GM12891 (cell line): ENCODE measurements at places on chromosomes 5 and 9.

DNA sequence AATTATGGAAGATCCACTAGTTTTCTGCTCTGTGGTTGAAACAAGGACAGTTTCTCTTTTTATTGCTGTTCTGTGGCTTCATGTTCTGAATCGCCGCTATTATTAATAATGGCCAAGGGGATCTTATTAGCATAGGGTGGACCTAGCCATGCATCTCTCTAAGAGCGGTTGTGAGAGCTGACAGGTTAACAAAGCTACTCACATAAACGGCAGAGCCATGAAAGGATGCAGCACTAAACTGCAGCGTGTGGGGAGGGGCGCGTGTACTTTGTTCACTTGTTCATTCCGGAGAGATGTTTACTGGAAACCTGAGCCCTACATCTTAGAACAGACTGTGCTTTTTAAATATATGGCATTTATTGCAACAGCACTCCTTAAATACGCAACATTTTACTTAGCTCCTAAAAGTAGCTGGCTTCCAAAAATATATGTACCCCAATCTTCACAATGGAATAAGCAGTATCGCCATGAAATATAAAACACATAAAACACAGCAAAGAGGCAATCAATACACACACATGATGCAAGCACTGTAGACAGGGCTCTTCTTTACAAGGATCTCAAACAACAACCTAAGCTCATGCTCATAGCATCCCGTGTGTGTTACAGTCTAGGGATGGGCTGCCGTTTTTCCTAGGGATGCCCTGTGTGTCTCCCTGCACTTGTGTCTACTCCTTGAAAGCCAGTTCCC lies 424.6 kb downstream of the MED10 start:
- no peak for DNase-seq

- no peak for DNase-seq
Measured at GRCh38 chr9:133031496-133031911, 707 bp downstream of the GTF3C5 start.

DNA sequence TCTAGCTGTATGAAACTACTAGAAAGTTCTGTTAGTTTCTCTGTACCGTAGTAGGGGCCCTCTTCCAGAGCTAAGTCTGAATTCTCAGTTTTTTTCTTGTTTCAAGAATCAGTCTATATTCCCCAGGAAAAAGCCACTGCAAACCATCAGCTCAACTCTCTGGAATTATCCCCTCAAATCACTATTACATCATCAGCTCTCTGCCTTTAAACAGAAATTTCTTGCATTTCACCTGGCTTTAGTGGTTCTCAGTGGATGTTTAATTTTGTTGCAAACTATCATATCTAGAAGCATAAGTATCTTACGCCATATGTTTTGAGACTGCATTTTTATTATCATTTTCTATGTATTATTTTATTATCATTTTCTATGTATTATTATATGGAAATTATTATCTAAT lies 55.2 kb upstream of the PPP2CA start:
- DNase-seq = no peak

DNA sequence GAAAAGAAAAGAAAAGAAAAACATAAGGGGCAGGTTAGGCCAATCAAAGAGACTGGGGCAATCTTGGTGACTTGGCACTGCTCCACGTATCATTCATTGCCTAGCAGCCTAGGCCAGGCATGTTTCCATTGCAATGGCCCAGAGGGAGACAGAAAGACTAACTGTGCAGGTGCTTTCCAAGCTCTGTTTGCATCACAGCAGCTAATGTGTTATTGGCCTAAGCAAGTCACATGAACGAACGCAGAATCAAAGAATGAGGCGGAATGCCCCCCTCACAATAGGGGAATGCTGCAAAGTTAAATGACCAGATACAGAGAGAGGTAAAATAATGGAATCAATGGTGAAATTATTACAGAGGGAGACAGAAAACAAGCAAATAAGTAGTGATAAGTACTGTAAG lies 11.1 kb upstream of the VPS13A start:
- no peak for DNase-seq

- DNase-seq = no peak
Measured at GRCh38 chr9:97802276-97802675, 50.8 kb upstream of the FOXE1 start.

- no peak for DNase-seq
Measured at GRCh38 chr5:33258553-33258952, 182.2 kb upstream of the TARS1 start.

DNA sequence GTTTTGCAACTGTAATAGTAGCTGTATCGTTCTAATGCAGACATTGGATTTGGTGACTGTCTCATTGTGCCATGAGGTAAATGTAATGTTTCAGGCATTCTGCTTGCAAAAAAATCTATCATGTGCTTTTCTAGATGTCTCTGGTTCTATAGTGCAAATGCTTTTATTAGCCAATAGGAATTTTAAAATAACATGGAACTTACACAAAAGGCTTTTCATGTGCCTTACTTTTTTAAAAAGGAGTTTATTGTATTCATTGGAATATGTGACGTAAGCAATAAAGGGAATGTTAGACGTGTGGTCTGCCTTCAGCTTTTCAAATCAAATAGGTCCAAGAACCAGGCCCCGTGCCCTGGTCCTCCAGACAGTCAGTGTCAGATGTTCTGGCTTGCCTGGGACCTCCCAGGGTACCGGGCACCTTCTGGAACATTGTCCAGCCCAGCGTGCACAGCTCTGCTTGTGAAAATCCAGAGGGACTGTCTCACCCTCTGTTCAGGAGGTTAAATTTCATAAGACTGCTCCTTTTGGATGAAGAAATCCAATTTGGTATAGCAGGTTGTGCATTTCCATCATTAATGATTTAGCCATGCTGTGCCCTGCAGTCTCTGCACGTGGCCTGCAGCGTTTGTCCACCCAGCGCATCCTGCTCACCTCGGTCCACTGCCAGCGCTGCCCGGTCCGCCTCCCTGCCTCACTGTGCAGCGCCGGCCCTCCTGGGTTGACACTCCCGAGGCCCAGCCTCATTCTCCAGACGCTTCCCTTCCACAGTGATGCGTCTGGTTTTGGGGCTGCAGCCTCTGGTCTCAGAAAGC lies 6.6 kb upstream of the AHRR start:
- DNase-seq = no peak

- DNase-seq = no peak
Measured at GRCh38 chr5:134574521-134574920, 49.1 kb downstream of the JADE2 start.

DNA sequence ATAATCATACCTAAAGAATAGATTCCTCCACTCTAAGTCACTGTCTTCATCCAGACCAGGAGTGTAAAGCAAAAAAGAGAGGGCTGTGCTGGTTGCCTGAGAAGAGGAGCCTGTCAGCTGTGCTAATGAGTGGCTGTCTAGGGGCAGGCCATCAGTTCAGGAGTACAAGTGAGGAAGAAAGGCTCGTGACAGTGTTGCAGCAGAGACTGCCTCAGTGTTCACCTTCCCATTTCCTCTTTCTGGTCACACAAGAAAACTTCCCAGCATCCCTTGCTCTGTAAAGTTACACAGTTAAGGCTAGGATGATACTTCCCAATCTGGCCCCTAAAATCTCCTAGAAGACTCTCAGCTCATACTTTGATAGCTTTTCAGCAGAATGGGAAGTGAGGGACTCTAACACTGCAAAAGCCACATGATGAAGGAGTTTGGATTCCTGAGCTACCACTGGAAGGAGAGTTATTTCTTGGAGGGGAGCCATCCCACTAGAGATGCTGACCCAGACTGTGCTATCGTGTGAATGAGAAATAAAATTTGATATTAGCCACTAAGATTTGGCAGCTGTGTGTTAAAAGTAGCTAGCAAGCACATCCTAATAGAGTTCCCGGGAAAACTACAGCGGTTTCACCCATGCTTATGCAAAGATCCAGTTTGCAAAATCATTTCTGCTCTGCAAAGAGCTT lies 67.1 kb downstream of the ADAMTS12 start:
- DNase-seq = no peak

- DNase-seq = no peak
Measured at GRCh38 chr9:134789168-134789567, 91.4 kb upstream of the FCN2 start.

GRCh38 chr5:127699416-127699815 lies 3.8 kb upstream of the CCDC192 start:
- DNase-seq = no peak

GRCh38 chr9:120974921-120975320 lies 48.3 kb upstream of the TRAF1 start:
- DNase-seq = no peak

DNA sequence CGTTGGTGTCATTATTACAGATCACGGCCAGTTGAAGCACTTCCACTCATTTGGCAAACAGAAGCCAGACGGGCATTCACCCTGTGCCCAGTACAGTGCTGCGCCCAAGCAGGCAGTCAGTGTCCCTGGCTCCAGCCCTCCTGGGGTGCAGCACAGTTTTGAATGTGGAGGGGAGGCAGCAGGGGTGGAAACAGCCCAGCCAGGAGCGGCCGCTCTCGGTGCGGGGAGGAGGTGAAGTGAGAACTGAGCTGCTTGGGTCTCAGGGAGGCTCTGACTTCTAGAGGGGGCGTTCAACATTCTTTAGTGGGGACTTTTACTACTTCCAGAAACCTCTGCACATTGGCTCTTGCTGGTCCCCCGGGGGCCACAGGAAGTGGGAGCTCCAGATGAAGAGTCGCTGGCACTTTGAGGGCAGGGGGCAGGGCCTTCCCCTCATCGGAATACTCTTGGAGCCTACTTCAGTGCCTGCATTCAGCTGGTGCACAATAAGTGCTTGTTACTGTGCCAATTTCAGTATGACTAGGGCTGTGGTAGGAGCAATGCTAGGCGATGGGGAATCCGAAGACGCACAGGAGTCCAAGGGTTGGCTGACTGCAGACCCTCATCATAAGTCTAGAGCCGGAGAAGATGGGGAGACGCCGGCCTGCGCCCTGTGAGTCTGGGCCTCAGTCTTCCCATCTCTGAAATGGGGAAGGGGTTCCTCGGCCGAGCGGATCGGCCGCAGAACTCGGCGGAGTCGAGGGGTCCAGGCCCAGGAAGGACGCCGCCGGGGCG lies 492 bp upstream of the NEK6 start:
- no peak for DNase-seq

- no peak for DNase-seq
Measured at GRCh38 chr5:168302785-168303184, 11.3 kb downstream of the WWC1 start.

DNA sequence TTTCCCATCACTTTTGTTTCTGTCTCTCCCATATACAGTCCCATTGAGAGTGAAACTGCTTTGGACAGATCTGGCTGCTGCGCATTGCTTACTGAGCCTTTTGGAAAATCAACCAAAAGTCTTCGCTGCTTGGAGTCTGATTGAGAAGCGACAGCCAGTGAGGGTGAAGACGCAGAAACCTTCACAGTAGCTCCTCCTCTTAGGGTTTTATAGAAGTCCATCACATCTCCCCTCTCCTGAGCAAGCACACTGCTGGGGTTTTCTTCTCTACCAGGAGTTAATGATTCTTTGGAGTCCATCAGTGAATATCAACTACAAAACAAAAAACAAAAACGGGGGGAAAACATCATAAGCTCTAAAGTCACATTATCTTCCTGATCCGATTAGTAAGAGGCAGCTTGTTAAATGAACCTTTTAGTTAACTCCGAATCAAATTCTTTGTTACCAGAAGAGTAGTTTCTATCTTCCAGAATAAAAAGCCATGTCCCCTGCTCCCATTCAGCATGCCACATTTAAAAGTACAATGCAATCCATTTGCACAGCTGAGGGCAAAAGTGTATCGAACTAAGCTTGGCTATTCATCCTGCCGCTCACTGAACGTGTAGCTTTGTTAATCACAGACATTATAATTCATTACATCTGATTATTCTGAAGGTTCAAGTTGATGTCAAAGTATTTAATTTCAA lies 2.8 kb downstream of the NR3C1 start:
- DNase-seq = no peak
